ENCODE measurements at places on chromosomes 4 and X.

DNA sequence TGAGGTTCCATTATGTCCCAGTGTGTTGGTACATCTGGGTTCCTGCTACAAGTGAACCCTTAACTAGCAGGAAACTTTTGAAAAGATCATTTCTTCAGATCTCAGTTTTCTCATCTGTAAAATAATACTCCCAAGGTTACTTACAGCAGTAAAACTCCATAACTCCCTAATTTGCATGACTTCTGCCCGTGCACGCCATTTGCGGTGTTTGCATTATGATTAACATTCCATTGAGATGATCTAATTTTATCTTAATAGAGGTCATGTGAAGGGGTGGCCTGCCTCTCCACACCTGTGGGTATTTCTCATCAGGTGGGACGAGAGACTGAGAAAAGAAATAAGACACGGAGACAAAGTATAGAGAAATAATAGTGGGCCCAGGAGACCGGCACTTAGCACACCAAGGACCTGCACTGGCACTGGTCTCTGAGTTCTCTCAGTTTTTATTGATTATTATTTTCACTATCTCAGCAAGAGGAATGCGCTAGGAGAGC lies 219.8 kb downstream of the TLL1 start:
- DNase-seq: no peak

- DNase-seq: no peak
Measured at GRCh38 chr4:163991298-163991865, 496.9 kb downstream of the TMA16 start.

DNA sequence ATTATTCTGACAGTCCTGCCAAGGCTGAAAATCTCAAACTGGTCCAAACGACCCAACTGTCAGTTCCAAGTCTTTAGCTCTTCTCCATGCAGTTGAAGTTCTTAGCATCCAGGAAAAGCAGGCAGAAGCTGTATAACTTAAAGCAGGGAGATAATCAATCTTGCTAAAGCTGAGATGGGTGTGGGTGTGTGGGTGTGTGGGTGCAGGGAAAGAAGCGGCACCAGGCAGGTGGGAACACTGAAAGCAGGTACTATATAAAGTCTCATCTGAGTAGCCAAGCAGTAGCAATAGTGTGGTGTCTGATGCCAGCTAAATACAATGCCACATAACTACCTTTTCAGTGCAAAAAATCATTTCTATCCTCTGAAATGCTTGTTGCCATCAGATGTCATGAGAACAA lies 69.7 kb upstream of the EGFL6 start:
- no peak for DNase-seq

DNA sequence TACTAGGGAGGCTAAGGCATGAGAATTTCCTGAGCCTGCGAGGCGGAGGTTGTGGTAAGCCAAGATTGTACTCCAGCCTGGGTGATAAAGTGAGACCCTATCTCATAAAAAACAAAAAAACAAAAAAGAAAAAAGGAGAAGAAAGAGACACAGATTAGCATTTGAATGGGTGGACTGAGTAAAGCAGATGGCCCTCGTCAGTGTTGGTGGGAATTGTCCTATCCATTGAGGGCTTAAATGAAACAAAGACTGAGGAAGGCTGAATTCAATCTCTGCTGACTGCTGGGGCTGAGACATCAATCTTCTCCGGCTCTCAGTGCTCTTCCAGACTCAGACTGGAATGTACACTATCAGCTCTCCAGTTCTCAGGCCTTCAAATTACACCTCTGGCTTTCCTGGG lies 136.8 kb downstream of the SLC7A11 start:
- no peak for DNase-seq

DNA sequence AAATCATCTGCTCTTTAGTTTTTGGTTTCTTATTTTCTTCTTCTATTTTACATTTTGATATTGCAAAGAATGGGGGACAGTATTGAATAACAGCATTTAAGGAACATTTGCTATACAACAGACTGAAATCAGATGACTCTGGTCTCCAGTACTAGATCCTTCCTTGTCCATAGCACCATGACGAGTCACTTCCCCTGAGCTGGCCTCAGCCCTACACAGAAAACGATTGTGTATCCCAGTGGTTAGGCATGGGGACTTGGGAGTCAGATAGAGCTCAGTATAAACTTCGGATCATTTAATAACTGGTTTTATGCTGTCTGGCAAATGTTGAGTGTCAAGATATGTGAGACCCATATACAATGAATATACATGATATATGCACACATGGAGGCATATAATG lies 44.7 kb upstream of the BEX4 start:
- DNase-seq: no peak

DNA sequence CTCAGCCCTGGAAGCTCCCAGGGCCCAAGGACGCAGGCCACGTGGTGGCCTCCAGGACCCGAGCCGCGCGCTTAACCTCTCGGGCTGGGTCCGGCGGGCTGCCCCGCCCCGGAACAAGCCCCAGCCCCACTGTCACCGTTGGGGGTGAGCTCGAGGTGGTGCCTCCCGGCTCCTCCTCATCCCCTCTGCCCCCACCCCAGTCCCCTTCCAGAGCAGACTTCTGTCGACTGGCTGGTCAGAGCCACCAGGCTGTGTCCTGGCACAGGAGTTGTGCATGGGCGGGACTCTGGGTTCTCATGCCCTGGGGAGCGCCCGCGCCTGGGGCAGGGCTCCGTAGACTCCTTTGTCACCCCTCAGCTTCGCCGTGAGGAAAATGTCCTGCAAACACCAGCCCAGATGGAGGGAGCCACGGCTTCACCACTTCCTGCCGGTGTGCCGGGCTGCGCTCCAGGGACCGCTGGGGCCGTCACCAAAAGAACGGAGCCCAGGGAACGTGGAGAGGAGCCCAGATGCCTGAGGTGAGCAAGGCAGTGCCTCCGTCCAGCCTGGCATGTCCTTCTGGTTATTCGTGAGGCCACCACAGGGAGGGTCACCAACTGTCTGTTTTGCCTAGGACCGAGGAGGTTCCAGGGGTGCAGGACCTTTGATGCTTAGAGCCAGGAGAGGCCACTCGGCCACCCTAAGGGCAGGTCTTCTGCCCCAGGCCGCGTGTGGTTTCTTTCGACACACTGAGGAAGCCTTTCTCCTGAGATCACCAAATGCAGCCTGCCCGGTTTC lies 7.1 kb upstream of the RGS12 start:
- DNase-seq: no peak

DNA sequence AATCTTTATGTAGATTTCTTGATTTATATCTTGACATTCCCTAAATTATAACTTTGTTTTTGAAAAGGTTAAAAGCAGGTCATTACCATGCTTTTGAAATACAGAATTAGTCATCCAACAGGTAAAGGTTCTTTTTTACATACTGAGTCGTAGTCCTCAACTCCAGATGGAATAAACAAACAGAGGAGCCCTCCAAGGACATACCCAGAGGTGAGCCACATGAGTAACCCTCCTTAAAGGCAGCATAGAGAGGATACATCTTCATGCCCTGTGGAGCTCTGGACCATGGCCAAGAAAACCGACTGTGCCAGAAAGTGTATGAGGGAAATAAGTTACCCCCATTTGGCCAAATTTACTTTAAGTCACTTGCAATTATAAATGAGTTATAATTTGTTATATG lies 95.3 kb upstream of the MCF2 start:
- no peak for DNase-seq

DNA sequence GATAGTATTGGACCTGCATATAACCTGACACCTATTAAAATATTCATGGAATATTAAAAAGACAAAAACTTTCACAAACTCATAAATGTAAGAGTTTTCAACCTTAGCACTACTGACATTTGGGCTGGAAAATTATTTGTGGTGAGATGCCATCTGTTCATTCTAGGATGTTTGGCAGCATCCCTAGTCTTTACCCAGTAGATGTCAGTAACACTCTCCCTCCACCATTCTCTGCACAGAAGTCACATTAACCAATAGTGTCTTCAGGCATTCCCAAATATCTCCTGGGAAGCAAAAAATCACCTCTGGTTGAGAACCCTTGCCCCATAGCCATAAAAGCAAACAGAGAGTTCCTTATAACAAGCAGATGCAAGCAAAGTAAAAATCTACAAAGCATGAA lies 41.4 kb upstream of the NDST4 start:
- peak; percentile 64 for DNase-seq

DNA sequence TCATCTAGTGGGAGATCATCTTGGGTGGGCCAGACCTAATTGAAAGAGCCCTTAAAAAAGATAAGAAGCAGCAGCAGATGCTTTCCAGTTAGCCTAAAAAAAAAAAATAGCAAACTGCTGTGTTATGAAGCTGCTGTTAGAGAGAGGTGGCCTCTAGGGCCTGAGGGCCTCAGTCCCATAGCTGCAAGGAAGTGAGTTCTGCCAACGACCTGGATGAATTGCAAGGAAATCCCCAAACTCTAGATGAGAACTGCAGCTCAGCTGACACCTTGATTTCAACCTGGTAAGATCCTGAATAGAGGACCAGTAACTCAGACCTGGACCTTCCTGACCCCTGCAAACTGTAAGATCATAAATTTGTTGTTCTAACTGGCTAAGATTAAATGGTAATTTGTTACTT lies 275.2 kb downstream of the TENM3 start:
- DNase-seq: no peak

DNA sequence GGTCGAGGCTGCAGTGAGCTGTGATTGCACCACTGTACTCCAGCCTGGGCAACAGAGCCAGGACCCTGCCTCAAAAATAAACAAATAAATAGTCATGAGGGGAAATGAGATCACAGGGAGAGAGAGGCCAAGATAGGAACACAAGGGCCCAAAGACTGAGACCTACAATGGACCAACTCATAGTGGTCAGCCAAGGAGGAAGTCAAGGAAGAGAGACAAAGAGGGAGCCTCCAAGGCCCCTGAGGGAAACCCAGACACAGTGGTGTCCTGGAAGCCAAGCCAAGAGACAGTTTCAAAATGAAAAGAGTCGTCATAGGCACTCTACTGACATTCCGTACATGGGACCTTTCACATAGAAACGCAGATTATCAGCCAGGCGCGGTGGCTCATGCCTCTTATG lies 153.3 kb downstream of the BCOR start:
- DNase-seq: no peak

GRCh38 chr4:65259296-65259695 lies 411.0 kb downstream of the EPHA5 start:
- DNase-seq: no peak

GRCh38 chr4:8564595-8564994 lies 15.6 kb upstream of the GPR78 start:
- DNase-seq: no peak

- DNase-seq: no peak
Measured at GRCh38 chrX:21757960-21758359, at the start of gene SMPX. Gene SMPX (minus strand): TSS chrX:21758116. CDS start chrX:21754290, 3,826 bp downstream.

DNA sequence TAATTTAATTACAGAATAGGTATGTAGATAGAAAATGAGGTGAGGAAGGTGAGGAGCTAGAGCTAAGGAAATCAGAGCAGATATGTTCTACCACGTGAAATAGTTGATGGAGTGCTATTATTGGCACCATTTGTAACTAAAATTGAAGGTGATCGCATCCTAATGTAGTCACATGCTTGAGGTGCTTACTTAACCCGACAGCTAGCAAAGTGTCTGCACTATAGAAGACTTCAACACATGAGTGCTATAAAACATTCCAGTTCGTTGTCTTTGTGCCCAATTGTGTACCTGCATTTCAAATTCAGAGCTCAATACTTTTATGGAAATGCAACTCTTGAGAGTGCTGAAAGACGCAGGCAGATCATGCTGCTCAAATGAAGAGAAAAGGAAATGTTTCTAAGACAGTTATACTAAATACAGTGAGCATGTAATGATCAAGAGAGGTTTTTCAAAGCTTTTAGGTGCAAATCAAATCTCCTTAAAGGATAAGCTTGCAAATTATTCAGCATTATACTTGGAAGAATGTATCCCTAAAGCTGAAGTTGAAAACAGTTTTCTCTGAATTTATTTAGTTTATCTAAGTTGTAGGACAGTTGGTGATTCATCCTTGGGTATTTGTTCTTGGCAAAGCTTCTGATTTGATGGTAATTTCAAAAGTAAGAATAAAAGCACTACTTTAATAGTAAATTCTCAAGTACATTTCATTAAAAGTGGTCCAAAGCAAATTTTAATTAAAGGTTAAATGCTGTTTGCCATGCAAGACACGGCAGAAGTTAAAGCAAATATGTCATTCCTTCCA lies 223.9 kb upstream of the EPHA5 start:
- no peak for DNase-seq

DNA sequence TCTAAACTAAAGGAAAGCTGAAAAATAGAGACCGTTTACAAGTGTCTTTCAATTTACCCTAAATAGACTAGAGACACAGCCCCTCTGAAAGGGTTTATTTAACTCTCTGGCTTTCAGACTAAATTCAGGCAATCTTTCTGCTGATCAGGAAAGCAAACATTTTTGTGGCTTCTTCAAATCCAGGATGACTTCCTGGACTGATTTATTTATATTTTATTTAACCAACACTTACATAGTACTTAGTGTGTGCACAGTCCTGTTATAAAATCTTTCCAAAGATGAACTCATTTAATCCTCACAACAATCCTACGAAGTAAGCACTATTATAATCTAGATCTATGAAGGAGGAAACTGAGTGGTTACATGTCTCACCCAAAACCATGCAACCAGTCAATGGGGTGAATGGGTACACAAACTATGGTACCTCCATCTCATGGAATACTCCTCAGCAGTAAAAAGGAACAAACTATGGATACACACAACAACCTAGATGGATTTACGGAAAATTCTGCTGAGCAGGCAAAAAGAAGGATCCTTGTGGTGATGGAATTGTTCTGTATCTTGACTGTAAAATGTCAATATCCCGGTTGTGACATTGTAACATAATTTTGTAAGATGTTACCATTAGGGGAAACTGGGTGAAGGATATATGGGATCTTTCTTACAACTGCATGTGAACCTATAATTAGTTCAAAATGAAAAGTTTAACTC lies 64.1 kb upstream of the MAMLD1 start:
- no peak for DNase-seq

Data from NCI-H2171 treated with DMSO at 0.1 percent for 48 hours (cell line).